ENCODE measurements at places on chromosomes 12 and 14.

DNA sequence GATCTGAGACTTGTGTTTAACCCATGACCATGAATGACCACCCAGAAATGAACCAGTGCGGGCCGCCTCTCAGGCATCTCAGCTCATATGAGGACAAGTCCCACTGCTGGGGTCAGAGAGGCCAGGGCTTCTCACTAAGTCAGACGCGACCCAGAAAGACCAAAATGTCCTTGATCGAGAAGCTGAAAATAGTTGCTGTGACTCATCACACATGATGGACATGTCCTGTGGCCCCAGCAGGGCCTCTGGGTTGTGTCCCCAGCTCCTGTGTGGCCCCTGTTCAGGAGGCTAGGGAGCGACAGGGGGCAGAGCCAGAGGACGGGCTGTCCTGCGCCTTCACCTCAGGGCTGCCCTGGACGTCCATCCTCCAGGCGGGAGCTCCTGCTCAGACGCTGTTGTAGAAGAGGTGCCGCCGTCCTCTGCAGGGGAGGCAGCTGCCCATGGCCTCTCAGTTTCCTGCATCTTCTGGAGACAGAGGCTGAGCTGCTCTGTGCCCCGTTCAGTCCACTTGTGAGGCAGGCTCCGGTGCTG, 29.0 kb upstream of the FAM181A start:
- no peak for DNase-seq

DNA sequence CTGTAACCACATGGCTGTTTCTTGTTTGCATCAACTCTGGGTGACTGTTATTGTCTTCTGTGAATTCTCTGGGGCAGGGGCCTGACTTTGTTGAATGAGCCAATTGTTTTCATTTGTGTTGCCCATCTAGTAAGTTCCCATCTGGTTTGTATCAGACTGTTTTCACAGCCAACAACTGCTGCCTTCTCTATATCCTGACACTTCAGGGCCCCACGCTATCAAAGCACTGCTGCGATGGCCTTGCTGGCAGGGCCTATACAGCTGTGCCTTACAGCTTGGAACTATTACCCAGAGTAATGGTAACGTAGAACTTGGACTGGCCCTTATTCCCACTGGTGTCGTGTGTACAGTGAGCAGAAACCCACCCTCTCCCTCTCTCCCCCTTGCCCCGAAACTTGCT, 104.3 kb upstream of the DACT1 start:
- no peak for DNase-seq

GRCh38 chr14:65219353-65219752, 117.0 kb upstream of the MAX start:
- DNase-seq, result no peak

GRCh38 chr14:100640471-100641273, 53.5 kb upstream of the BEGAIN start:
- DNase-seq, result peak; percentile 85

- no peak for DNase-seq
These were observed 8.2 kb upstream of the NTS start for GRCh38 chr12:85865890-85866289.

GRCh38 chr12:96197503-96198272, 3.5 kb downstream of the ELK3 start:
- DNase-seq, result no peak

DNA sequence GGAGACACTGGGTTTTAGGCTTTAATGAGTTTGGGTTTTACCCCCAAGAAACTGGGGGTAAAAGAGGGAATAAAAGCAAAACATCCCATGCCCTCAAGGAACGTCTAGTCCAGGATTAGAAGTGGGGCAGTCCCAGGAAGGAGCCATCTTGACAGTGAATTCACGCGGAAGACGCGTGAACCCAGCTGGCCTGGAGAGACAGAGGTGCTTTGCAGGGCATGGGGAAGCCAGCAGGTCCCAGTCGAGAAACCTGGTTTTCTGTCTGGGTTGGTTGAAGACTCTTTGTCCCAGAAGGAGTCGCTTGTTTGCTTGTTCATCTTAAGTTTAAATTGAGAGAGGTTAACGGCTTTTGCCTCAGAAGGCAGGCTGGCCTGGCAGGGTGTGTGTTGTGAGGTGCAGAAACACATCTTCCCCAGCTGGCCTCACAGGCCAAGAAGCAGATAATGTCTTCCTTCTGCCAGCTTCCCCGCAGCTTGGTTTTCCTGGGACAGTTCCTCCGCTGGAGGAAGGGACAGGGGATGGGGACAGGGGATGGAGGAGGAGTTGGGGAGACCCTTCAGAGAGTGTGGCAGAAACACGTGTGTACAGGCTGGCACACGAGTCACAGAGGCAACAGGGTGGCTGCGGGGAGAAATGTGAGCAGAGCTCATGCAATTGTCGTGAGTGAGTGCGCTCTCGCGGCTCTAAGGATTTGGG, 18.5 kb upstream of the CD9 start:
- no peak for DNase-seq

DNA sequence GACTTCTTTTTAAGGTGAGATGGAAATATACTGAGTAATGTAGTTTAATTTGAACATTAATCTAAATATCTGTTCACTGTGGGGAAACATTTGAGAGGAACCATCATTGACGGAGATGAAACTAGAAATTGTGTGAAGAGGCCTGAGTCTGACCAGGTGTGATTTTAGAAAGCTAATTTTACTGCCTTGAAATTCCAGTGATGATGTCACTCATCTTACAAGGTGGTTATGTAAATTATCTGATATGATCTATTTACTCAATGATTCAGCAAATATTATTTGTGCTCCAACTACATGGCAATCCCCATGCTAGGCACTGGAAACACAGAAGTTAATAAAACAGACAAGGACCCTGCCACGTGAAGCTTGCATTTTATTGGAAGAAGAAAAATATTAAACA, 435.7 kb upstream of the DCN start:
- DNase-seq, result no peak

GRCh38 chr12:56781726-56782125, 18.6 kb downstream of the HSD17B6 start:
- no peak for DNase-seq

DNA sequence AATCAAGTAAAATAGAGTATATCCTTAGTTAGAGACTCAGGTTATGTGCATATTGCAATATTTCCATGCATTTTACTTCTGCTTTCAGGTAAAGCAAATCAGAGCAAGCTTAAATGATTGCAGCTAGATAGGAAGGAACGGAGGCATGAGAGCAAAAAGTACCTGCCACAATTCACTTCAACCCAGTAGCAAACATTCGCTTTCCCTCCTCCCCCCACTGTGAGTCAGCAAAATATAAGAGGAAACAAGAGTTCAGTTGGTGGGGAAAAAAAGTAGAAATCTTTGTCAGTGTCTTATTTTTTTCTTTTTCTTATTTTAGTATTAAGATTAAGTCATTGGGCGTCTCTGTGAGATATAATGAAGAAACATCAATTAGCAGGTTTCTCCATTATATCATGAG, 475.4 kb downstream of the NPAS3 start:
- DNase-seq, result no peak

GRCh38 chr12:113955109-113955970, 10.8 kb downstream of the RBM19 start:
- no peak for DNase-seq

GRCh38 chr14:54594537-54594936, 27.6 kb downstream of the SAMD4A start:
- no peak for DNase-seq

DNA sequence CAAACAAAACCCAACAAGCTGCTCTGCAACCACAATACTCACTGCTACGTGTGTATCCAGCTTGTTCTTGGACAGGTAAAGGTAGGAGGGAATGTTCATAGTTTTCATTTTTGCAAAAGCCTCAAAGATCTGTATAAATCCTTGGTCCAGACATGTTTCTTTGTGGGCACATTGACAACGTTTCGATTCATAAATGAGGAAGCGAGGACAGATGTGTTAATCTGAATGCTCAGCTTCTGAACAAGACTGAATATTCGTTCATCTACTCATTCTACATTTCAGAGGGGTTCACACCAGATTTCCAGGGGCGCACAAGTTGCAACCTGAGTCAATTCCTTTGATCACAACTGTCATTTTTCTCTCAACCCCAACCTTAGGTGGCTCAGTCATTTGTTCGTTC, 134.4 kb downstream of the LLPH start:
- no peak for DNase-seq

DNA sequence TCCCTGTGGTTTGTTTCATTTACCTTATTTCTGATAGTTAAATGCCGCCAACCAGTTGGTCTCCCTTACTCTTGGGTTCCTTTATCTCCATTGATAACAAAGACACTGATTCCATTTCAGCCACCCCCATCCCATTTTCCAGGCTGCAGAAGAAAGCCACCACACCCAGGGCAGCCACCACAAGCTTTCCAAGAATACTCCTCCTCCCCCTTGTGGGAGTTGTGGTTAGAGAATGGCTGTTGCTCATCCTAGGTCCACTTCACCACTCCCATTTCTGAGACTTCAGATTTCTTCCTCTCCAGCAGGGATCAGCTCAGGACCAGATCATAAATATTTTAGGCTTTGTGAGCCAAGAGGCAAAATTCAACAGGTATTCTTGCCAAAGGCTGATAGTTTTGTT, 73.9 kb downstream of the ANO4 start:
- no peak for DNase-seq

DNA sequence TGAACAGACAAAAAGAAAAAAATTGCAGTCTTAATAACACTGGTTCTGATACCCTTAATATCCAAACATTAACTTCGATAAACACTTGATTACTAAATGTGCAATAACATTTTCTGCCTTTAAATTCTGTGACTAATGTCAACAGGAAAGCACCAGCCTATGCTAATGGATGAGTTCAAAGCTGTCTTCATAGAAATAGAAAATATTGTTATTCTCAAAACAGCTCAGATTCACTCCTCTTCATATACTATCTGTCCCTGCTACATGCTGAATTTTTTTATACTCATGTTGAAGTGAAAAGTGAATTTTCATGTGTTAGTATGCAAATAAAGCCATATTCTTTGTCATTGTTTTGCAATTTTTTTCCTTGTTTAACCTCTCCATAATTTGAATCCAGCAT, 13.9 kb downstream of the TAS2R43 start:
- no peak for DNase-seq

- no peak for DNase-seq
These were observed 59.9 kb downstream of the STXBP6 start for GRCh38 chr14:24990050-24990449.

DNA sequence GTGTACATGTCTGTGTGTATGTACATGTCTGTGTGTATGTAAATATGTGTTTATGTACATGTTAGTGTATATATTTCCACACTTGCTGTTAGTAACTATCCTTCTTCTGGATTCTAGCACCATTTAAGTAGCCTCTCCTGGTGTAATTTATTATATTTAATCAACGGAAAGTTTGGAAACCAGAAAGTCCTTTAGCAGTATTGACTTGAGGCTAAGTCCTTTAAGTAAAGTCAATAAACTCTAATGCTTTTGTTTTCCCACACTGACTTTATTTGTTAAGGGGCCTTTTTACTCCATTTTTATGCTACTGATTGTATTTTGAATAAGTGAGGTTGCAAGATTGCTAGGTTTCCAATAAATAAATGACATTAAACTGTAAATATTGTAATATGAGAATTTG, 876.4 kb upstream of the SEL1L start:
- DNase-seq, result no peak

GRCh38 chr12:95429172-95429510, 44.8 kb upstream of the METAP2 start:
- no peak for DNase-seq

- DNase-seq, result no peak
These were observed 124.1 kb downstream of the PAPOLA start for GRCh38 chr14:96626121-96626768.

DNA sequence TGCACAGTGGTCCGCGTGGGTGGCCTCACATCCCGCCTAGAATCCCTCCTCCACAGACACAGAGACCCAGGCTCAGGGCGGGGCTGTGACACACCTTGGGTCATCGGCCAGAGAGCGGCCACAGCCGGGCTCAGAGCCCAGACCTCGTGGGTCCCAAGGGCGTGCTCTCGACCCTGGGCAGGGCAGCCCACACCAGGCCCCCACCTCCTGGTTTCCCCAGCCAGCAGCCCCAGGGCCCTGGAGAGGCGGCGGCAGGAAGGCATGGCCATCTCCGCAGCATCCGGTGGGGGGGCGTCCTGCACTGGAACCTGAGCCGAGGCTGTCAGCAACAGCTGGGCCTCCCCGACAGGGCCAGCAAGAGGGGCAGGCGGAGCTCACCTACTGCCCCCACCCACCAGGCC, 15.2 kb downstream of the JAG2 start:
- no peak for DNase-seq

DNA sequence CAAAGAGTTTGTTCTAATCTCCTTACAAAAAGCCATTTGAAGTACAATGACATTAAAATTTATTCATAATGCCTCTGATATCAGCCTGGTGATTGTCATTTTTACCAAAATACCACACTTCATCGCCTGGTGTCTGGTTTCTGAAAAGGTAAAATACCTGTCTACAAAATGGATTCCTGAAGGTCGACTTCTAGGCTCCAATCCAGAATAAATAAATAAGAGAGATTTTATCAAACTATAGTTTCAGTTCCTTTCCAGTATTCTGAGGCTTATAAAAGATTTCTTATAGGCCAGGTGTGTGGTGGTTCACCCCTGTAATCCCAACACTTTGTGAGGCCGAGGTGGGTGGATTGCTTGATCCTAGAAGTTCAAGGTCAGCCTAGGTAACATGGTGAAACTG, 340.7 kb downstream of the SLC16A7 start:
- no peak for DNase-seq

- DNase-seq, result no peak
These were observed 17.2 kb downstream of the RILPL1 start for GRCh38 chr12:123516216-123516780.

DNA sequence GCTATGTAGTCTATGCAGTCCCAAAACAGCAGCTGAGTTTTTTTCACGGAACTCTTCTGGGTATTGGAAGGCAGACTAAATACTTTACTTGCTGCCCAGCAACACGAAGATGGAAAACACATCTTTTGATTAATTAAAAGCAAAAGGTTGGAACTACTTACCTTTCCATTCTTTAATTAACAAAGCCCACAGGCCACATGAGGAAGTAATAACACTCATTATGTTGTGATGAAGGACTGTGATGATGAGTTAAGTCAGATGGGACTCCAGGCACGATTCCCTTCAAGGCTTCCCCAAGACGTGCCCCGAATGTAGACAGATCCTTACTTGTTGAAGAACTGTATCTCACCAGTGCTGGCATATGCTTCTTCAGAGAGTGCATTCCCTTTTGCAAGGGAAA, 129.0 kb downstream of the WIF1 start:
- DNase-seq, result no peak

GRCh38 chr14:77306416-77306815, 14.3 kb downstream of the POMT2 start:
- no peak for DNase-seq

DNA sequence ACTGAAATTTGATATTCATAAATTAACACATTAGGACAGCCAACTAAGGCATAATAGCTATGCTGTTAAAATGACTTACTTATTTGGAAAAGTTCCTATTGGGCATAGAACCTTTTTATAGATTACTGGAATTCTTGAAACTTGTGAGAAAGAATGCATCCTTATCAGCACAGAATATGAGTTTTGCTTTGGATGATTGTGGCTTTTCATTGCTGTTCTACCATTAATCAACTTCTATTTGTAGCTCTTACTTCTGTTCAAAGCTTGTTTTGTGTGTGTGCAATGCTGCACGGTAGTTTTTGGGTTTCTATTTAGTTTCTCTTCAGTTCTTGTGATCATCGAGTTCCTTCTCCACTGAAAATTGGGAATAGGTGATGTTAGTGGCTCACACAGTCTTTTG, 152.4 kb upstream of the PELI2 start:
- no peak for DNase-seq
